ENCODE measurements at places on chromosomes 5 and 9.

- DNase-seq, result no peak
Observed at GRCh38 chr5:87029951-87030350, 237.7 kb upstream of the RASA1 start.

GRCh38 chr5:38453506-38453905 lies 102.9 kb downstream of the LIFR start:
- DNase-seq, result peak; percentile 73

DNA sequence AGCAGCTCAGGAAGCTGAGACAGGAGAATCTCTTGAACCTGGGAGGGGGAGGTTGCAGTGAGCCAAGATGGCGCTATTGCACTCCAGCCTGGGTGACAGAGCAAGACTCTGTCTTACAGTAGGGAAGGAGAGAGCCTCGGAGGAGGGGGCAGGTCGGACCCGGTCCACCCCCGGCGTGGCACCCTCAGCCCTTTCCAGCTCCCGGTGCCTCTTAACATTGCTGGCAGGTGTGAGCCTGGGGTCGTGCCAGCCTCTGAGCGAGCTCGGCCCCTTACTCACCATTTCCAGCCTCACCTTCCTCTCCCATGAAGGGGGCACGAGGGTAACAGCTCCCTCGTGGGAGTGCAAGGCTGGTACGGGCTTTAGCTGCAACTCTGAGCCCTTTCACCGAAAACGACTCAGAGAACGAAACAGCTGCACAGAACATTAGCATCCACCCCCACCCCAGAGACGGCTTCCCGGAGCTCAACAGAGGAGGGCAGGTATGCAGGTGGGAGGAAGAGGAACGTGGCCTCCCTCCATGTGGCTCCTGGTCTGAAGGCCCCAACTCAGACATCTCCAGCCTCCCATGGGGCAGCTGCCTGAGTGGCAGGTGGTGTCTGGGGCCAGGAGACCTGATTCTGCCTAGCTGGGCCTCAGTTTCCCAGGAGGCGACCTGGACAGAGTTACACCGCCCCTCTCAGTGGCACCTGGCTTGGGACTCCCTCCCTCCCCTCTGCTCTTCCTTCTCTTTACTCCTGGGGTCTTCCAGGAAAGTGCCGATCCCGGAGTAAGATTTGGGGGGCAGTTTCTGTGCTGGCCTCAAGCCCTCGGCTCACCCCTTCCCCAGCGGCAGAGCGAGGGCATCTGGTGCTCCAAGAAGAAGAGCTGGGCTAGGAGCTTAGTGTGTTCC lies 28.5 kb upstream of the ABO start:
- DNase-seq, result no peak

DNA sequence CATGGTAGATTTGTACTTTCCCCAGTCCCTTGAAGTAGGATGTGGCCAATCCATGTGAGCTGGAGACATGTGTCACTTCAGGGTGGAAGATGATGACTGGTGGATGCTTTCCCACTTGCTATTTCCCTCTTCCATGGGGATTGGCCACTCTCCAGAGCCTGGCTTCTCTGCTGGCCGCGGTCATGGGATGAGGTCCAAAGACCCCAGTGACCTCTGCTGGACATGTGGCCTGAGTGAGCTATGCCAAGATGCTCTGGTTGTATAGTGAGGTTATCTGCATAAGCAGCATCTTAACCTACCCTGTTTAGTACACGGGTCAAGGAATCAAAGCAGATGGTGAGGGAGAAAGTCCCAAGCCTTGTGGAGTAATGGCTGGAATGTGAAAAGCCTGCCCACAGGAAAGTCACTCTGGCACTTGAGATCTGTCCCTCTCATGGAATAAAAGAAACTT lies 47.1 kb downstream of the SH3PXD2B start:
- no peak for DNase-seq

DNA sequence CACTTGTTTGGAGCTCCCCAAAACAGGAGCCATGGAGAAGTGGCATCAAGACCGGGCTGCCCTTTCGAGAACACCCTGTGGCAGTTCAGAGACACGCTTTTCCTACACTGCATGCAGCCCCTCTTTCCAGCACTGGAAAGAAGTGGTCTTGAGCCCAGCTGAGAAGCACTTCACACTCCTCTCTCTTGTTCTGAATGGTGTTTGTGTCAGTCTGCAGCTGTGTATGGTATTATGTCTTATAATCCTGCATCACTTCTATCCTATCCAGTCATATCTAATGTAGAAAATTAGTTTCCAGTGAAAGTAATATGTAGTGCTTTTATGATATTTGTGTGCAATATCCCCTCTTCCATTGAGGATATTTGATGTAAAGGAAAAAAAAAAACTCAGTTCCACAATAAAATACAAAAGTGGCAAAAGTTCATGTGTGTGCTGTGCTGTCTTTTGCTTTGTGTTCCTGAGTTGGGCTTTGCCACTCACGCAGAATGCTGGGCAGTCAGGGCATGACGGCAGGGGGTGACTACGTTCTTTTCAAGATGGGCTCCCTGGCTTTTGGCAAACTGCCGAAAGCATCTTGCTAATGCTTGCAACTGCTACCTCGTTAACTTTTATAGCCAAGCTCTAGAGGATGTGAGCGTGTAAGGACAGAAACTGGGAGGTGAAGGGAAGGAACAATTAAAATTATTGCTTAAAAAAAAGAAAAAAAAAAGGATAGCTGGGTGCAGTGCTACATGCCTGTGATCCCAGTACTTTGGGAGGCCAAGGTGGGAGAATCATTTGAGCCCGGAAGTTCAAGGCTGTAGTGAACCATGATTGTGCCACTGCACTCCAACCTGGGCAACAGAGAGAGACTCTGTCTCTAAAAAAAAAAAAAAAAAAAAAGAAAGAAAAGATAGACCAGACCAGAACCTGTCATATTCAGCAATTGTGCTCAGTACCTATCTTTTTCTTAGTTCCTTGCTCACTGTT lies 102.2 kb downstream of the MAP1B start:
- no peak for DNase-seq

DNA sequence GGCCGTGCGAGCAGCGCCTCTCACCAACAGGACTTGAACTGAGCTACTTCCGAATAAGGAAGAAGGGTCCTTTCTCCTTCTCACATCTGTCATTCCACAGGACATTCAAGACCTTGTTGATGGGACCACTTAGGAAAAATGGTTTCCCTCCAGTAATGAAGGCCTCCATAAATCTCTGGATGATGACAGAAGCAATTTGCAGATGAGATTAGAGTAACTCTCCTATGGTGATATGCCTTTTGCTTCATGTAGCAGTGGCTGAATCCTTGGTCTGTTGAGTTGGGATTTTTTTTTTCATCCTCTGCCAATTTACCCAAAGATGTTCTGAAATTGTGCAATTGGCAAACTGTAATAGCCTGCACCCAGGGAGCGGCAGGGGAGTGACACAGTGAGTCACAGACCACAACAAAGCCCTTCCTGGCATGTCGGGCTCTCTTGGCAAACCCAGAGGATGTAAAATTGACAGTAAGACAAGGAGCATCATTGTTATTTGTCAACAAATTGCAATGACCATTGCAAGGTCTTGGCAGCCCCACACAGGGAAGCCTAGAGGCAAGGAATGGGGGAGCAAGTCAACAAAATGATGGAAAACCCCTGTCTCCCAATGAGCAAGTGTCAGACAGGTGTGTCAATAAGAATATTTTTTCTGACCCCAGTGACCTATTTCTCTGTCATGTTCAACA lies 275.9 kb downstream of the ACTL7B start:
- DNase-seq, result no peak

DNA sequence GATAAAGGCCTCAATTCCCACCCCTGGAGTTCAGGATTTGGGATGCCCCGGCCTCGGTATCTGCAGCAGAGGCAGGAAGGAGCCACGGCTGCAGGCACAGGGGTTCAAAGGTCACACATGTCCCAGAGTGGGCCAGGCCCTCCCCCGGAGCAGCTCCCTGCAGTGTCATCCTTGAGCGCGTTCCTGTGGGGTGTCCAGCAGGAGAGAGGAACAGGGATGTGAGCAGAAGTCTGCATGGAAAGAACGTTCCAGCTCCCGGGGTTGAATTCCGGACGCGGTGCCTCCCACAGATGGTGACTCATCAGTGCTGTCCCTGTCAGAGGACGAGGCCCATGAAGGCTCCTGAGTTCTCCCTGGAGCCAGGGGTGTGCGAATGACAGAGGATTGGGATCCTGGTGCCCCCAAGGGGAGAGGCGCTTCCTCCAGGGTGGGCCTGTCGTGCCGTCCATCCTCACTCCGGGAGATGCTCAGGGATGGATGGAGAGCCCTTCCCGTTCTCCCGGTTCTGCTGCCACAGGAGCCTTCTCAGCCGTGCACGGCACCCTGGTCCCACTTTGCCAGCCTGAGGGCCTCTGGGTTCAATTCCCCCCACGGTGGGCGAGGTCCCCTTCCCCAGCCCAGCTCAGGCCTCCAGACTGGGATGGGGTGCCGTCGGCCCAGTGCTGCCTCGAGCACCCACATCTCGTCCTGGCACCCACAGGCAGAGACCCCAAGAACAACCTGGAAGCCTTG lies 3.1 kb downstream of the LCN1 start:
- no peak for DNase-seq

DNA sequence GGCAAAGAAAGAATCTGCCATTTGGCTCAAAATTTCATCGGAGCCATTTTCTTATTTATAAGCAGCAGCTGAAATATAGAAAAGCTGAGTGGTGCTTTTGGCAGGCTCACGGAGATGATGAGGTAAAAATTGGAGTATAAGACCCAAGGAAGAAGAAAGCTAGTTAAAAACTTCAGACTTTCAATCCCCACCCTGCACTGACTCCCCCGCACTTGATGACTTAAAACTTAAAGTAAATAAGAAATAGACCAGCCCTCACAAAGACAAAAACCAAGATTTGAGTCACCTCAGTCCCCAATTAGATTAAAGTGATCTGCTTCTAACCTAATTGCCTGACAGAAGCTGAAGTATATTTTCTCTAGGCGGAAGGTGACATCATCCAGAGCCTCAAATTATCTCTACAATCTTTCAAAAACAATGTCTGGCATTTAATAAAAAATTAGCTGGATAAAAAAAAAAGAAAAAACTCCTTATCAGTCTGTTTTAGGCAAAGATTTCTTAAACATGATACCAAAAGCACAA lies 124.0 kb upstream of the PJA2 start:
- DNase-seq, result no peak

GRCh38 chr5:59789894-59790293 lies 103.6 kb downstream of the PDE4D start:
- DNase-seq, result no peak

- no peak for DNase-seq
Observed at GRCh38 chr5:105803431-105803830, 1867.3 kb downstream of the EFNA5 start.

GRCh38 chr5:179238628-179238970 lies 106.7 kb downstream of the ADAMTS2 start:
- no peak for DNase-seq

DNA sequence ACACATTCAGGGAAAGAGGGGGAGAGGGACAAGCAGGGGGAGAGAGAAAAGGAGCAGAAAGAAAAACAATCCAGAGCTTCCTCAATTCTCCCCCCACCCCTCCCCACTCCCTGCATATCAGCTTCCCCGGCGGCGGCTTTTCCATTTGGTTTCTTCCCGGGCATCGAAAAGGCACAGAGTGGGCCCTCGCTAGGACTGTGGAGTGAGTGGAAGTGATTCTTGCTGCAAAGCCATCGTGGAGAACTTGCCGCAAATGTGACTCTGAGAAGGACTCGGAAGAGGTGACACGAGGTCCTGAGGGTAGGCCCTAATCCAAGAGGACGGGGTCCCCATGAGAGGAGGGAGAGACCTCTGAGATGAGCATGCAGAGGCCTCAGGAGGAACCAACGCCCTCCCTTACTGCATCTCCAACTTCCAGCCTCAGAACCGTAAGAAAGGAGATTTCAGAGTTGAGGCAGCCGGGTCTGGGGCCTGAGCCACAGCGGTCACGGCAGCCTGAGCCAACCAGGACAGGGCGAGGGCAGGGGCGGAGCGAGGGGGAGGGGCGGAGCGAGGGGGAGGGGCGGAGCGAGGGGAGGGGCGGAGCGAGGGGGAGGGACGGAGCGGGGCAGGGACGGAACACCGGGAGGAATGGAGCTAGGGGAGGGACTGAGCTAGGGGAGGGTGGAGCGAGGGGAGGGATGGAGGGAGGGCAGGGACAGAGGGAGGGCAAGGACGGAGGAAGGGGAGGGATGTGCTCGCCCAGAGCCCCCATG lies 21.2 kb upstream of the SARDH start:
- no peak for DNase-seq

GRCh38 chr9:98806394-98807035 lies 955 bp upstream of the GALNT12 start:
- DNase-seq, result no peak

DNA sequence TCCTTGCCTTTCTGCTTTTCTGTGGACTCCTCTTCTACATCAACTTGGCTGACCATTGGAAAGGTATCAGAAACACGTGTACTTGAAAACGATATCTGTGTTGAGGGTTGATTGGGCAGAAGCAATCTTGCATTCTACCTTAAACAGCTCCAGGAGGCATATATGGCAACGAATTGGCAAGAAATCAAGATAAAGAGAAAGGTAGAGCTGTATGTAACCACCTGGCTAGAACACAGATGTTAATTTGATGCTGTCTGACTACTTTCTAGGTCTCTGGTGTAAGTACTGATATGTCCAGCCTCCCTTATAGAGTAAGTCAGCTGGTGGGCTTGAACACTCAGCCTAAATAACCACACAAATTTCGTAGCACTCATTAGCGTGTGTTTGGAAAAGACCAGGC lies 1.3 kb downstream of the MAN1B1 start:
- DNase-seq, result no peak

- DNase-seq, result no peak
Observed at GRCh38 chr5:60066502-60066901, 173.0 kb upstream of the PDE4D start.

- DNase-seq, result no peak
Observed at GRCh38 chr5:104265531-104266140, 703.0 kb upstream of the NUDT12 start.

DNA sequence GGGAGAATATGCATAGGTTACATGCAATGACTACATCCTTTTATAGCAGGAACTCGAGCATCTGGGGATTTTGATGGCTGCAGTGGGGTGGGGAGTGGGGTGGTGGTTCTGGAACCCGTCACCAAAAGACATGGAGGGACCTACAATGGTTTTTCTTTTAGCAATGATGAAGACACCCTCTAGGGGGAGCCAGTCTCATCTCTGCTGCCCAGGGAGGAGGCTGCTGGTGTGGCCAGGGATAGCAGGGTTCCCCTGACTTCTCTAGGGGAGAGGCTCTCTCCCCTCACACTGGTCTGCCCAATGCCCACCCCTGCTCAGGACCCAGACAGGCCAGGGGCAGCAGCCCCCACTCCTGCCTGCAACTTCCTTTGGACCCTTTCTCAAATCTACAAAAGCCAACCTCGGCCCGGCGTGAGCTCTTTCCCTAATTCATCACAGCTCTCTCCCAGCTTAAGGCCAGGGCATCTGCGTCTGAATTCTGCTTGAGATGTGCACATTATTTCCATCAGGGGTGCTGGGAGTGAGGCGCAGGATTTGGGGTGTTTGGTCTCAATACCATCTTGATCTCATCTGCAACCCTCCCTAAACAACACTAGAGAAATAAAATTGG lies 73.6 kb upstream of the RETREG1 start:
- DNase-seq, result peak; percentile 19

- DNase-seq, result no peak
Observed at GRCh38 chr5:1593903-1594356, 70.2 kb upstream of the LPCAT1 start.

DNA sequence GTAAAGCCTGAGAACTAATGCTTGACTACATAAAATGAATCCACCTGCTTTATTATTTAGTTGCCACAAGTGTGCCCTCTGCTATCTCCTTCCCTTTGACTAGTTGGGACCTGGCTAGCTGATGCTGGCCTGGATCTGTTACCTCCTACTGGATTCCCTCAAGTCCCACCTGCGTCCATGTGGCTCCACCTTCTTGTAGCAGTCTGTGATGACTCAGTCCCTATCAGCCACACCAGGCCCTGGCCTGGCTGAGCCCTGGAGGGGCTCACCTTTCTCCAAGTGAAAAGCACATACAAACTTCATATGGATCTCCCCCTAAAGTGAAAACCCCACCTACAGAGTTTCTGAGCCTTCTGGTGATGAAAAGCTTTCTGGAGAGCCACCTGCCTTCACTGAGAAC lies 611.4 kb downstream of the SEMA5A start:
- DNase-seq, result no peak

All from activated CD4-positive, alpha-beta memory T cell treated with anti-CD3 and anti-CD28 coated beads, Interleukin-2, amount 10 ng/mL, durations not matched to agents 7 days and 5 days (primary cell).